ENCODE measurements at places on chromosomes 3 and 15. TPM values are rescaled to one million over a fixed set of nuclear protein-coding genes. Genes with fewer than 3 reads are reported as not detected.

The OR5K2 gene
- not detected for total RNA-seq

The C3orf52 gene
- 2.6 TPM for total RNA-seq

The SLC6A11 gene
- not detected for total RNA-seq

The ADAMTS9 gene
- not detected for total RNA-seq

The TLR9 gene
- 0.64 TPM for total RNA-seq

The LMAN1L gene
- total RNA-seq: not detected

The CELF6 gene
- total RNA-seq: 0.33 TPM

The CD80 gene
- 22.5 TPM for total RNA-seq

The EPHA3 gene
- not detected for total RNA-seq

The HYAL1 gene
- 0.15 TPM for total RNA-seq

The LTF gene
- total RNA-seq: not detected

The WHAMM gene
- 11.0 TPM for total RNA-seq

The SEMA3F gene
- 0.09 TPM for total RNA-seq

The FRMD4B gene
- 55.8 TPM for total RNA-seq

The GOLGA8G gene
- not detected for total RNA-seq

GRCh38 chr3:12296511-12296910 is 7.6 kb downstream of the PPARG start:
- H3K36me3 ChIP-seq: no peaks in the 10 kb centered on the region
- no peak overlapping the region for H3K27ac ChIP-seq
- DNase-seq: no peak
- H3K4me1 ChIP-seq: no peaks in the 10 kb centered on the region
- no peak overlapping the region for H3K4me3 ChIP-seq

- no peak overlapping the region for H3K4me3 ChIP-seq
- H3K27ac ChIP-seq: no peak overlapping the region
- no peak for DNase-seq
- H3K36me3 ChIP-seq: peaks cover under 1% of the 10 kb centered on the region
- peaks cover 14% of the 10 kb centered on the region for H3K27me3 ChIP-seq
- H3K4me1 ChIP-seq: peaks cover 6% of the 10 kb centered on the region
Measured at GRCh38 chr15:51263116-51263515, 75.3 kb downstream of the CYP19A1 start.

DNA sequence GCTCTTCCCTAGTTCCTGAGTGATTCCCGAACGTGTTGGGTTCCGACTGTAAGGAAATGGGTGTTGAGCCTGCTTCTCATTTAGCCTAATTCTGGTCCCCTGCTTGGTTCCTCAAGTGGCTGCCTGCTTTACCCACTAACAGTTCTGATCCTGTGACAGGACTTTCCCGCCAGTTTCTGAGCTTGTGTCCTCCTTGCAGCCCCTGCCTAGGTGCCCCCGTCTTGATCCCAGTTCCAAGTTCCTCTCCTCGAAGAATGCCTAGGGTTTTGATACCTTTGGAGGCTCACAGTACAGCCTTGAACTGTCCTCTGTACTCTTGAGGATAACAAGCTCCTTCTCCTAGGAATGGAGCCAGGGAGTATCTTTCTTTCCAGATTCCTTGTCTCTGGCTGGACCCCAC is 12.0 kb upstream of the RASGRF1 start:
- H3K4me3 ChIP-seq: no peak overlapping the region
- no peaks in the 10 kb centered on the region for H3K36me3 ChIP-seq
- H3K27ac ChIP-seq: no peak overlapping the region
- H3K4me1 ChIP-seq: no peaks in the 10 kb centered on the region
- H3K27me3 ChIP-seq: peaks cover 45% of the 10 kb centered on the region

DNA sequence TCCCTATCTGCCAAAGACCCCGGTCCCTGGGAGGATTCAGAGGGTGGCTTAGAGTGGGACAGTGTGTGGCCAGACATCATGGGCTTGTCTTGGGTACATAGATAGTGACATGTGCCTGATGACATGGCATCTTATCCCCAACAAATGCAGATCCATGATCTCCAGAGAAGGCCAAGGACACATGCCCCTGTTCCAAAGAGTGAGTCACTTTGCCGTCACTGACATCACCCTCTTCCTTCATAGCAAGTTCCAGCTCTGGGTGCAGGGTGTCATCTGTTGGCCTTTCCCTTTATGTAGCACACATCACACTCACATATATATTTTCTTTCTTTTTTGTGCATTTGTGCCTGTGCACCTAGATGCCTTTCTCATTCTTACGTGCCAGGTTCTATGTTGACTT is 350.5 kb downstream of the LRTM1 start:
- H3K4me3 ChIP-seq: no peak overlapping the region
- H3K36me3 ChIP-seq: no peaks in the 10 kb centered on the region
- H3K27ac ChIP-seq: no peak overlapping the region
- no peaks in the 10 kb centered on the region for H3K4me1 ChIP-seq
- H3K27me3 ChIP-seq: no peaks in the 10 kb centered on the region
- DNase-seq: no peak

DNA sequence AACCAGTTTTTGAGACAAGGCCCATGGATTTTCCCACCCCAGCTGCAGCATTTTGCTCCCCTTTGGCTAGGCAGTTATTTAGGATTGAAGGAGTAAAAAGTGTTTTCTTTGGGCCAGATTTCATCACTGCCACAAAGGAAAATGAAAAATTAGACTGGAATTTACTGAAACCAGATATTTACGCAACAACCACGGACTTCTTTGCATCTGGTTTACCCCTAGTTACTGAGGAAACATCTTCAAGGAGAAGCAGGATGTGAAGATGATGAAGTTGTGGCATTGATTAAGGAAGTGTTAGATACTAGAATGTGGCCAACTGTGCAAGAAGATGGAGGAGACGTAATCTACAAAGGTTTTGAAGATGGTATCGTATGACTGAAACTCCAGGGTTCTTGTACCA is 165.2 kb upstream of the MYRIP start:
- H3K36me3 ChIP-seq: no peaks in the 10 kb centered on the region
- peaks cover 11% of the 10 kb centered on the region for H3K27me3 ChIP-seq
- no peak overlapping the region for H3K4me3 ChIP-seq
- H3K4me1 ChIP-seq: peaks cover 4% of the 10 kb centered on the region

DNA sequence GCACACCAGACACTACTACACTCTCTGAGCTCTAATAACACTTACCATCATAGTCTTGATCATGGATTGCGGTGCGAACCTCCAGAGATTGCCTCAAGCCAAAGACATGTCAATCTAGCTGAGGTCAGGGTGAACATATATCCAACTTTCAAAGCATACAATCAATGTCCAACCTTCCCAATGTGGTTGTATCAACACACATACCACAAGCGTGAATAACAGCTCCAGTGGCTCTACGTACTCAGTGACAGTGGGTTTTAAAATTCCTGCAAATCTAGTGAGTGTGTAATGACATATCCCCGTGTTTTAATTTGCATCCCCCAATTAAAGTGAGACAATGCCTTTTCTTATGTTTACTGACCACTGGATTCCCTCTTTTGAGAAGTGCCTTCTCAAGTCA is 29.6 kb downstream of the SFMBT1 start:
- H3K36me3 ChIP-seq: peaks cover 14% of the 10 kb centered on the region
- H3K27ac ChIP-seq: no peak overlapping the region
- H3K27me3 ChIP-seq: no peaks in the 10 kb centered on the region
- no peak overlapping the region for H3K4me3 ChIP-seq

- no peak overlapping the region for H3K27ac ChIP-seq
- DNase-seq: no peak
- no peaks in the 10 kb centered on the region for H3K36me3 ChIP-seq
- H3K27me3 ChIP-seq: peaks cover 18% of the 10 kb centered on the region
- no peak overlapping the region for H3K4me3 ChIP-seq
- peaks cover 7% of the 10 kb centered on the region for H3K4me1 ChIP-seq
Measured at GRCh38 chr3:150144191-150144708, 173.6 kb upstream of the PFN2 start.

DNA sequence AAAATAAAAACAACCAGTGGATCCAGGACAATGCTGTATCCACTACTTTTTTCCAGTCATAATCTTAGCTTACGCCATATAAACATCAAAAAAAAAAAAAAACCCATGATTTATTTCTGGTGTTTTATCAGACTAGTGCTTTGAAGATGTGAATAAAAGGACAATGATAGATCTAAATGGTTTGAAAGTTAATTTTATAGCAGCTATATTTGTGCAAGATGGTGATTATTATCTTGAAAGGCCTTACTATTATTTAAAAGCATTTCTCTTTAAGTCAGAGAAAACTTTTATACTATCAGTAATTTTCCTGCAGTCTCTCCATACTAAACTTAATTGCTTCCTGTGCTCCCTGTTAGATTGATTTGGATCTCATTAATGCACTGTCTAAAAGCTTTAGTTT is 670.3 kb downstream of the TBL1XR1 start:
- no peak overlapping the region for H3K4me3 ChIP-seq
- H3K4me1 ChIP-seq: no peaks in the 10 kb centered on the region
- no peaks in the 10 kb centered on the region for H3K27me3 ChIP-seq
- H3K36me3 ChIP-seq: no peaks in the 10 kb centered on the region
- H3K27ac ChIP-seq: no peak overlapping the region

- H3K27me3 ChIP-seq: no peaks in the 10 kb centered on the region
- no peak overlapping the region for H3K27ac ChIP-seq
- H3K36me3 ChIP-seq: peaks cover 13% of the 10 kb centered on the region
- DNase-seq: no peak
- no peak overlapping the region for H3K4me3 ChIP-seq
- H3K4me1 ChIP-seq: peaks cover 59% of the 10 kb centered on the region
Measured at GRCh38 chr3:188002626-188003138, 151.3 kb upstream of the LPP start.

DNA sequence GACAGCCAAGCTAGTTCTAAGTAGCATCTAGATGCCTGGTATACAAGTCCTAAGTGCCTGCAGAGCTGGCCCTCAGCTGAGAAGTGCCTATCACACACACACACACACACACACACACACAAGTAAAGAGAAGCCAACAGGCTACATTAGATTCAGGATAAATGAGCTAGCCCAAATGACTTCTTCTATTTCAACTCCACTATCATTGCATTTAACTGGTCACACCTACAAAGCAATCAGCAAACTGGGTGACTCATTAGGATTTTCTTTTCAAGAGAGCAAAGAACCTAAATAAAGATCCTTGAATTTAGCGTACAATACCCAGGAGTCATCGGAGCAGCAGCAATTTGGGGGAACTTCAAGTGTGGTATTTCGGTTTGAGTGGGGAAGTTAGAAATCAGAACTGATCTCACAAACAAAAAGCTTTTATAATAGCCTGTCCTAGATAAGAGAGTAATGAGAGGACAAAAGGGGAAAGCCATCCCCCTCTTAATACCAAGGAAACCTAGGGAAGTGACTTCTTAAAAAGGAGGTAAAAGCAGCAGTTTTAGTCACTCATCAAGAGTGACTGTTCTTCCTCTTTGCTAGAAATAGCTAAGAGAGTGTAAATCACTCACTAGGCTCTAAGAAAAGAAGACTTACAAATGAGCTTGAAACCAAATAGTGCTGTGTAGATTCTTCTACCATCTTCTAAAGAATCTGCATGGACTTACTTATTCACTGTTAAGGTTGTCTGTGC is 112.7 kb downstream of the TNIK start:
- no peak overlapping the region for H3K27ac ChIP-seq
- H3K36me3 ChIP-seq: peaks cover 28% of the 10 kb centered on the region
- no peaks in the 10 kb centered on the region for H3K27me3 ChIP-seq
- no peak for DNase-seq
- H3K4me3 ChIP-seq: no peak overlapping the region
- peaks cover 21% of the 10 kb centered on the region for H3K4me1 ChIP-seq

- peaks cover 81% of the 10 kb centered on the region for H3K36me3 ChIP-seq
- H3K4me3 ChIP-seq: peak overlapping the region; percentile 95
- H3K27ac ChIP-seq: peak overlapping the region; percentile 95
- no peaks in the 10 kb centered on the region for H3K27me3 ChIP-seq
- H3K4me1 ChIP-seq: peaks cover 60% of the 10 kb centered on the region
- no peak for DNase-seq
Measured at GRCh38 chr15:44715142-44715796, 4.0 kb downstream of the B2M start.

GRCh38 chr3:34198309-34198708 is 399.9 kb downstream of the PDCD6IP start:
- no peak overlapping the region for H3K4me3 ChIP-seq
- DNase-seq: no peak

DNA sequence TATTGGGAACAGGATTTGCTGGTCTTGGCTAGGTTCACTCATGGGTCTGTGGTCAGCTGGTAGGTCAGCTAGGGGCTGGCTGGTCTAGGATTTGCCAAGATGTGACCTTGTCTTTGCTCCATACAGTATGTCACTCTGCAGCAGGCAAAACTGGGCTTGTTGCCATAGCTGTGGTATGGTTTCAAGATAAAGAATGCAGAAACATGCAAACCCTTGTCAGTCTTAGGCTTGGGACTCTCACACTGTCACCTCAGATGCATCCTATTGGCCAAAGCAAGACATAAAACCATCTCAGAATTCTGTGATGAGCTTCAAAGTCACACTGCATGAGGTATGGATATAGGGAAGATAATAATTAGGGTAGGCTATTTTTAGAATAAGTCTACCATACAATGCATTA is 66.6 kb upstream of the TBC1D5 start:
- peaks cover 11% of the 10 kb centered on the region for H3K4me1 ChIP-seq
- H3K4me3 ChIP-seq: no peak overlapping the region
- H3K27me3 ChIP-seq: peaks cover 21% of the 10 kb centered on the region
- H3K36me3 ChIP-seq: peaks cover 4% of the 10 kb centered on the region
- H3K27ac ChIP-seq: no peak overlapping the region

DNA sequence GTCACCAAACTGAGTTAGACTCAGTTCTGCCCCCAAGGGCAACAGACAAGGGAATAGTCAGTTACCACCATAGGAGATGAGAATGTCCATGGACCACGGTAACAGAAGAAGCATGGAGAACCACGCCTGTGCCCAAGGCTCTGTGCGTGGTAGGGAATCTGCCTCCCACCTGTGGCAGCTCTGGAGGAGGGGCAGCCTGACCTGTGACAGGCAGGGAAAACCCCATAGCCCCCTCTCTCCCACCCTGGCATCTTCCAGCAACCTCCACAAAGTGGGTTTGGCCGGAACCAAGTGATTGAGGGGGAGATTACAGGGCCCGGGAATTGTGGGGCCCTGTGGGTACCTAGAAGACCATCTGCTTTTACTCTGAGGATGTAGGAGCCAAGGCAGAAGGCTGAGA is 14.3 kb upstream of the LTF start:
- H3K4me1 ChIP-seq: no peaks in the 10 kb centered on the region
- peaks cover 45% of the 10 kb centered on the region for H3K27me3 ChIP-seq
- no peak overlapping the region for H3K4me3 ChIP-seq
- peaks cover 10% of the 10 kb centered on the region for H3K36me3 ChIP-seq

DNA sequence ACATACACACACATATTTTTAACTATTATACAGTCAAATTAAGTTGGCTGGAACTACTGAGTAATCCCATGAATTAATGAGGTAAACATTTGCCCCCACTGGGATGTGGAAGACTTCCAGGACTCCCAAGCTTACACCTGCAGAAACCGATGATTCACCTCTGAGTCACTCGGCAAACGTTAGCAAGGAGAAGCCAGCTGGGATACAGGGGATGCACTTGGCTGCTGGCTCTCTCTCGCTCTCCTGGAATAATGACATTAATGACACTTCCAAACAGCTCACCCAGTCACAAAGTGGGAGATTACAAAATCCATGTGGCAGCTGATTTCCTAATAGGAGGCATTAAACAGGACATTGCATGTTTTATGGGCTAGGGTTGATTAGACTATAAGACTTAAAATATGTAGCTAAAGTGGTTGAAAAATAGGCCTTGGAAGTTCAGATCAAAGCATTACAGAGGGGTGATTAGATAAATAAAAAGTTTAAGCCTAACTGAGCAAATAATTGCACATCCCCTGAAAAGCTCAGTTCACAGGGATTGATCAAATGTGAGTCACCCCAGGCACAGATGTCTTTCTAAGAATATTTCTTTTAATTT is 500.9 kb downstream of the SOX2 start:
- H3K27me3 ChIP-seq: no peaks in the 10 kb centered on the region
- no peaks in the 10 kb centered on the region for H3K36me3 ChIP-seq
- H3K4me3 ChIP-seq: no peak overlapping the region
- H3K27ac ChIP-seq: no peak overlapping the region
- H3K4me1 ChIP-seq: no peaks in the 10 kb centered on the region
- no peak for DNase-seq

- no peak overlapping the region for H3K27ac ChIP-seq
- H3K27me3 ChIP-seq: no peaks in the 10 kb centered on the region
- no peak for DNase-seq
- no peaks in the 10 kb centered on the region for H3K4me1 ChIP-seq
Measured at GRCh38 chr3:168394439-168394838, 298.7 kb upstream of the GOLIM4 start.

All from activated CD8-positive, alpha-beta memory T cell treated with anti-CD3 and anti-CD28 coated beads, Interleukin-2, amount 10 ng/mL, durations not matched to agents 7 days and 5 days (primary cell).